ENCODE measurements at places on chromosomes 7 and 10.

DNA sequence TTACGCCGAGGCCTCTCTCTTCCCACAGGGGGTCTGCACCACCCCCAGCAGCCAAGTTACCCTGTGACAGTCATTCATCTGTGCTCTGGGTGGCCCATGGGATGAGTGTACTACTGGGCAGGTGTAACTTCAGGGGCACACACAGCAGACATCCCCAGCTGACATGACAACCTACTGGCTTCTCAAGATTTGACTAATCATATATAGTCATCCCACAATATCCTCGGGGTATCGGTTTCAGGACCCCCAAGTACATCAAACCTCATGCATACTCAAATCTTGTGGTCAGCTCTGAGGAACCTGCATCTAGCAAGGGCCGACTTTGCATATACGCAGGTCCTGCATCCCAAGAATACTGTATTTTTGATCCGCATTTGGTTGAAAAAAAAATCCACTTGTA lies 336.9 kb upstream of the C7orf33 start:
- no peak for DNase-seq
- no peaks in the 10 kb centered on the region for H3K27me3 ChIP-seq
- no peaks in the 10 kb centered on the region for H3K4me1 ChIP-seq
- no peaks in the 10 kb centered on the region for H3K36me3 ChIP-seq
- H3K4me3 ChIP-seq: no peak overlapping the region

DNA sequence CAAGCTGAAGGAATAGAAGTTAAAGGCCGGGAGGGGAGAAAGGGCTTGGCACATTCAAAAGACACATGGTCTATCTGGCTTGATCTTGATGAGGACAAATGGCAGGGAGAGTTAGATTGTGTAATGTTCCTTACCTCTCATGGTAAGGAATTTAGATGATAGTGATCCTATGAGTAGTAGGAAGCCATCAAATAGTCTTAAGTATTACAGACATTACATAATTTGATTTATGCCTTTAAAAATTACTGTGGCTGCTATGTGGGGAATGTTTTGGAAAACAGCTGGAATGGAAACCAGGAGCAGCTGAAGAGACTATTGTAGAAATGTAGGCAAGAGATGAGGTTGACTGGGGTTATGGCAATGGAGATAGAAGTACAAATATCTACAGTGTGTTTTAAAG lies 351.3 kb upstream of the BMPER start:
- no peak overlapping the region for H3K27ac ChIP-seq
- H3K4me1 ChIP-seq: no peaks in the 10 kb centered on the region
- H3K36me3 ChIP-seq: no peaks in the 10 kb centered on the region
- no peaks in the 10 kb centered on the region for H3K27me3 ChIP-seq

DNA sequence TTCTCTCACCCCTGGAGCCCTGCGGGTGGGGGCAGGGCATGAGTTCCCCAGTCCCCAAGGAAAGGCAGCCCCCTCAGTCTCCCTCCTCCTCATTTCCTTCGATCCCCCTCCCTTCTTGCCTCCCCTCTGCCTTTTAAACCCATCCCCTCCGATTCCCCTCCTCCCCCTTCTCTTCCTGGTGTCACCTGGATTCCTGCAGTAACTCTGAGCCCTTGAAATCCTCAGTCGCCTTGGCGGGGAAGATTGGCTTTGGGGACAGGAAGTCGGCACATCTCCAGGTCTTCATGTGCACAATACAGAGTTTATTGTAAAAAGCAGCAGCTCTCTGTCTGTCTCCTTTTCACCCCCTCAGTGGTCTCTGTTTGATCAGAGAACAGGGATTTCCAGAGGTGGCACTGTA lies 1.3 kb upstream of the MUC12 start:
- no peaks in the 10 kb centered on the region for H3K36me3 ChIP-seq
- peaks cover 21% of the 10 kb centered on the region for H3K4me1 ChIP-seq
- H3K27me3 ChIP-seq: peaks cover 38% of the 10 kb centered on the region
- DNase-seq: no peak
- no peak overlapping the region for H3K27ac ChIP-seq

DNA sequence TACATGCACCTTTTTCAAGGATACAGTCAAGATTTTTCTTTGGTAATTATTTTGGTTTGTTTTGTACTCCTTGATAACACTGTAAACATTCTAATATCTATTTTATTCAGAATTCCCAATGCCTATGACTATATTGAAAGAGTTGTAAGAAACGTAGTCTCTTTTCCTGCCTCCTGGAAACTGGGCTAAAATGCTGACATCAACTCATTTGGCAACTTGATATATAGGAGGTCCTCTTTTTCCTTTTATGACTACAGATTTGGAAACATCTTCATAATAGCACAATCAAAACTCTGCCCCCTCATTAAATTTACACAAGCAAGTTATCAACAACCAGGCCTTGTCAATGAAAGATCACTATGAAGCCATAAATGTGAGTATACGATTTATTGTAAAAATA lies 422.3 kb upstream of the PCDH15 start:
- H3K27ac ChIP-seq: no peak overlapping the region
- H3K4me1 ChIP-seq: no peaks in the 10 kb centered on the region
- no peaks in the 10 kb centered on the region for H3K36me3 ChIP-seq
- H3K4me3 ChIP-seq: no peak overlapping the region

GRCh38 chr10:80613466-80614170 lies 75.9 kb downstream of the SH2D4B start:
- H3K4me3 ChIP-seq: no peak overlapping the region
- no peak for DNase-seq
- H3K27me3 ChIP-seq: no peaks in the 10 kb centered on the region

DNA sequence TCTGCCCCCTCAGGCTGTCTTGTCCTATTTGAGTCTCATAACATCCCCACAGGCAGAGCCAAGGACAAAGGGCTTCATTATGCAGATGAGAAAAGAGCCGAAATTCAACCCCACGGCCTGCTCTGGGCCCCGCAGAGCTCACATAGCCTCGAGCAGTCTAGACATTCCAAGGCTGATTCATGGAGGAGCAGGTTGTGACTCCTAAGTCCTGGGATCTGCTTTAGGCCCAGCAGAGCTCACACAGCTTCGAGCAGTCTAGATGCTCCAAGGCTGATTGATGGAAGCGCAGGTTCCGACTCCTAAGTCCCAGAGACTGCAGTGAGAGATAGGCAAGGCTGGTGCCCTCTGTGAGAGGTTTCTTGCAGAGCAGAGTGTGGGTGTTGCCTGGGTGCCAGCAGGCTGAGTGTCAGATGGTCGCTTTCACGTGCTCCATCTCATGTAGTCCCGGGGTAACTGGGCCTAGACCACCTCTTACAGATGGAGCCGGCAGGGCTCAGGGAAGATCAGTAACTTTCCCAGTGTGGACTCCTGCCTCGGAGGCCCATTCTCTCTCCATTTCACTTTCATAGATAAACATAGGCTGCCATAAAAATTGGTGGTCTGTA lies 436.1 kb upstream of the FOXK1 start:
- H3K27ac ChIP-seq: no peak overlapping the region
- no peaks in the 10 kb centered on the region for H3K27me3 ChIP-seq
- DNase-seq: no peak
- no peaks in the 10 kb centered on the region for H3K36me3 ChIP-seq
- H3K4me3 ChIP-seq: no peak overlapping the region

DNA sequence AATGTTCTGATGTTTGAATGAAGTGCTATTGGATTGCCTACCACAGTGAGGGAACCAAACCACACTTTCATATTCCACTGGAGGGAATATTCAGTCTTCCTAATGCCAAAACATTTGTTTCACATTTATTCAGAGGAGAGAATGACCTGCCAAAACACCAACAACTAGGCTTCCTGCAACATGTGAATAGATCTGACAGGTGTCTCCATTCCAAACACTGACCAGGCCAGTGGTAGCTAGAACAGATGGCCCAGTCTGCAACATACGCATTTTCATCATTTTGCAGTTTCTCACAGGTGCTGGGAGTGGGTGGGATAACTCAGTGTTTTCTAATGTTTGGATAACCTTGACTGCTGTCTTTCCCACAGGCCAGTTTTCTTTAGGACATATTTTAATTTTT lies 110.0 kb downstream of the RELN start:
- no peak overlapping the region for H3K4me3 ChIP-seq
- H3K4me1 ChIP-seq: no peaks in the 10 kb centered on the region
- no peaks in the 10 kb centered on the region for H3K36me3 ChIP-seq

- H3K36me3 ChIP-seq: no peaks in the 10 kb centered on the region
- DNase-seq: no peak
- no peak overlapping the region for H3K27ac ChIP-seq
- H3K4me1 ChIP-seq: no peaks in the 10 kb centered on the region
Observed at GRCh38 chr7:46776790-46777189, 805.1 kb downstream of the TNS3 start.

- no peaks in the 10 kb centered on the region for H3K27me3 ChIP-seq
- H3K4me1 ChIP-seq: no peaks in the 10 kb centered on the region
- H3K36me3 ChIP-seq: no peaks in the 10 kb centered on the region
Observed at GRCh38 chr7:44283381-44284211, 41.8 kb downstream of the CAMK2B start.

GRCh38 chr7:98995111-98995510 lies 116.8 kb downstream of the TRRAP start:
- H3K4me3 ChIP-seq: no peak overlapping the region
- H3K27ac ChIP-seq: no peak overlapping the region
- H3K27me3 ChIP-seq: no peaks in the 10 kb centered on the region
- no peak for DNase-seq
- no peaks in the 10 kb centered on the region for H3K4me1 ChIP-seq

DNA sequence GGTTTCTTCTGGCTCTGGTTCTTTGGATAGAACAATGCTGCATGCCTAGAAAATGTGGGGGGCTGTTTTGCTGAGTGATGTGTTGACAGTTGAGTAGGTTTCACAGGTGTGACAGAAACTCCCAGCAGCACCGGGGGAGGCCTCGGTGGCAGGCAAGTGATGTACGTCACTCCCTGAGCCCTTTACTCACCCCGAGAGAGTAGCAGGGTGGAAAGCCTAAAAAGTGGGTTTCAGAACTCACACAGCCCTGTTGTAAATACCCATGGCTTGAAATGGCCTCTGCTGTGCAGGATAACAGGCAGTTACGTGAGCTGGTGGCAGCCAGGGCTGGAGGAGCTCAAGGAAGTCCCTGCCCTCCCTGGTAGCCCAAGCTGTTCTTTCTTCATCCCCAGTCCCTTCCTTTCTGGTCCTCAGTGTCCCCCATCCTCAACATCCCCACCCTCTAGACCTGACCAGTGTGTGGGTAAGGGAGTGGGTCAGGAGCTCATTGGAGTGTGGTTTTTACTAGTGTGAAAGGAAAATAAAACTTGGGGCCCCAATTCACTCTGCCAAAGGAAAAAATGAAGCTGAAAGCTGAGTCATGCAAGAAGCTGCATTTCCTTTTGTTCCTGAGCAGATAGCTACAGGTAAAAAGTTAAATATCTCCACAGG lies 258.1 kb downstream of the STK31 start:
- H3K36me3 ChIP-seq: no peaks in the 10 kb centered on the region
- no peak overlapping the region for H3K27ac ChIP-seq
- H3K4me3 ChIP-seq: no peak overlapping the region
- no peaks in the 10 kb centered on the region for H3K4me1 ChIP-seq
- H3K27me3 ChIP-seq: no peaks in the 10 kb centered on the region

All from CD4-positive, alpha-beta memory T cell (primary cell).